Brain pericyte (primary cell): ENCODE measurements at places on chromosomes 16 and 17.

DNA sequence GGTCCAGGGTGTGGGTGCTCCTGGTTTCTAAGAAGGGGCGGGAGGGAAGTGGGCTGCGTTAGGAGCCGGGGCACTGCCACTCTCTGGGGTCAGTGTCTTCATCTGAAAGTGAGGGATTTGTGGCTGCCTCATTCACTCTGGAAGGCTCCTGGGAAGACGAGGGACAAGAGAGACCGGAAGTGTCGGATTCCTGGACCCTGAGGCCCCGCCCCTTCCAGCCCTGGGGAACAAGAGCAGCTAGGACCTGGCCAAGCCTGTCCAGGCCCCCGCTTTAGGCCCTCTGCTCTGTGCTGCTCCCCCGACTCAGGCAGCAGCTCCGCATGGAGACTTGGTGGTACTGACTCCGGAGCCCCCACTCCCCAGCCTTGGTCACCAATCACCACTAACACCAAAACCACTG, 6.5 kb downstream of the LGALS3BP start:
- no peak for DNase-seq

- DNase-seq = no peak
Measured at GRCh38 chr17:8475781-8476180, 40.1 kb downstream of the NDEL1 start.

DNA sequence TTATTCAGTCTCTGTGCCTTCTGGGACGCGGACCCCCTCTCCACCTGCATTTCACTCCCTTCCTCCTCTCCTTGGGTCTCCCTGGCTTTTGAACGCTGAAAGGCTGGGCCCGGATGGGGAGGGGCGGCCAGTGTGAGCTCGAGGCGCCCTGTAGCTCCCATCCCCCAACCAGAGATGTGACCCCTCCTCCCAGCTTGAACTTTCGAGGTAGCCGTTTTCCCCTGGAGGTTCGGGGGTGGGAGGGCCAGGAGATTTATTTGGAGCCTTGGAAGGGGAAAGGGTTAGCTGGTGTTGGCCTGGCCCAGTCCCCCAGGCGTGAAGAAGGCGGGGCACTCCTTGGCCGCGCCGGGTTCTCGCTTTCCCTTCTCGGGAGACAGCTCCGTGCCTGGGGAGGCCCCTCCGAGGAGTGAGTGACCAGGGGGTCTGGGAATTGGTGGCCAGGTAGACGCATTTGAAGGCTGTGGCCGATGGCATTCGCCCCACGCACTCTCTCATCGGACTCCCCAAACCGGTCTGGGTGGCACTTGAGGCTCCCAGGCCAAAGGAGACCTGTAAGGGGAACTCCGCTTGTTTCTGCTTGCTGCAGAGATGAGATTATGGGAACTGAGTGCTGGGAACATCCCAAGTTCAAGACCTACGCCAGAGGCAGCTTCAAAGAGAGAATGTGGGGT, 942 bp downstream of the LDAF1 start:
- no peak for DNase-seq

DNA sequence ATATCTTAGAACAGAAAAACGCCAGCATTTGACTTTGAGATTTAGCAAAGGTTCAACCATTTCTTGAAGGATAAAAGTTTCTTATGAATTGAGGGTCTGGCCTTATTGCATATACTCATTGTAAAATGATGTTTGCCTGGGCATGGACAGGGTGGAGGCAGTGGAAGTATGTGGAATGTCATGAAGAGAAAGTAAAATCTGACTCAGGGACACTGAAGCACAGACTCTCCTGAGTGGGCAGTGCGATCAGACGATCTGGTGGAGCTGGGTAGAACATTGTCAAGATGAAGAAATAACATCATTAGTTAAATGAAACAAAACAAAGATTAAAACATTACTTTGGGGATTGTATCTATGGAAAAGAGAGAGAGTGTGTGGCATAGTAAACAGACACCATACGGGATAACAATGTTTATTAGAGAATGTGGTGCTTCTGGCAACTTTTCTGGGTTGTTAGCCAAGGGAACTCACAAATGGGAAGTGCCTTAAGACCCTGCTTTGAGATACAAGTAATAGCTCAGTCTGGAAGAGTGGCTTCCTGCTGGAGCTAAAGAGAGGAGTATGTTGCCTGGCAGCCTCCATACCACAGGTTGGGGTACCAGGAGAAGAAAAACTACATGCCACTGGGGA, 4.4 kb downstream of the MAP3K3 start:
- no peak for DNase-seq

DNA sequence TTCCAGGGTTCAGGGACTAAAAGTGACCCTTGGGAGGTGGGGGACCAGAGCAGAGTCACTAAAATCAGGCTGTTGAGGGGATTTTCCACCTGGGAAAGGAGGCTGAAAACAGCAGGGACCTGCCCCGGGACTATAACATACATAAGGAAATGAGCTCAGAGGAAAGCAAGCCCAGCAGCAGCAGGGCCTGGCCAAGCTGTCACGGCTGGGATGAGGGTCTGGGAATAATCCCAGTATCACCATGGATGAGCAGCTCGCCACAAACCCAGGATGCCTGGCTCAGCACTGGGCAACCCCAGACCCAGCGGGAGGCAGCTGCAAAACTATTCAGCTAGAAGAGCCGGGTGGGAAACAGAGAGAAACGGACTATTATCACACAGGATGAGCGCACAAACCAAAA, 72.4 kb downstream of the RPH3AL start:
- no peak for DNase-seq

DNA sequence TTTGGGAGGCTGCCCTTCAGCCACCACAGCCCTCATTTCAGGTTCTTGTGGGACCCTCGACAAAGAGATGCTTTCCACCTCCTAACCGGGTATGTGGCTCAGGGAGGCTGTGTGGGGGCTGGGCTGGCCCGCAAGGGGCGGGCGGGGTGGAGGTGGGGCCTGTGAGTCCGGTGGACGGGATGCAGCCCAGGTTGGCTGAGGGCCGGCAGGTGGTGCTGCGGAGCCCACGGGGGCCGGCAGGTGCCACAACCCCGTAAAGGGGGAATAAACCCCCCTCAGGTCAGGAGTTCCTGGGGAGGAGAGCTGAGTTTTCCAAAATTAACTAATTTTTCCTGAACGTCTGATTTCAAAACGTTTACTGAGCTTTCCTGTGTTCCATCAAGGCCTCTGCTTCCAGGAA, 4.9 kb upstream of the CIAO3 start:
- no peak for DNase-seq

GRCh38 chr17:16919663-16920627, 52.0 kb downstream of the TNFRSF13B start:
- no peak for DNase-seq

DNA sequence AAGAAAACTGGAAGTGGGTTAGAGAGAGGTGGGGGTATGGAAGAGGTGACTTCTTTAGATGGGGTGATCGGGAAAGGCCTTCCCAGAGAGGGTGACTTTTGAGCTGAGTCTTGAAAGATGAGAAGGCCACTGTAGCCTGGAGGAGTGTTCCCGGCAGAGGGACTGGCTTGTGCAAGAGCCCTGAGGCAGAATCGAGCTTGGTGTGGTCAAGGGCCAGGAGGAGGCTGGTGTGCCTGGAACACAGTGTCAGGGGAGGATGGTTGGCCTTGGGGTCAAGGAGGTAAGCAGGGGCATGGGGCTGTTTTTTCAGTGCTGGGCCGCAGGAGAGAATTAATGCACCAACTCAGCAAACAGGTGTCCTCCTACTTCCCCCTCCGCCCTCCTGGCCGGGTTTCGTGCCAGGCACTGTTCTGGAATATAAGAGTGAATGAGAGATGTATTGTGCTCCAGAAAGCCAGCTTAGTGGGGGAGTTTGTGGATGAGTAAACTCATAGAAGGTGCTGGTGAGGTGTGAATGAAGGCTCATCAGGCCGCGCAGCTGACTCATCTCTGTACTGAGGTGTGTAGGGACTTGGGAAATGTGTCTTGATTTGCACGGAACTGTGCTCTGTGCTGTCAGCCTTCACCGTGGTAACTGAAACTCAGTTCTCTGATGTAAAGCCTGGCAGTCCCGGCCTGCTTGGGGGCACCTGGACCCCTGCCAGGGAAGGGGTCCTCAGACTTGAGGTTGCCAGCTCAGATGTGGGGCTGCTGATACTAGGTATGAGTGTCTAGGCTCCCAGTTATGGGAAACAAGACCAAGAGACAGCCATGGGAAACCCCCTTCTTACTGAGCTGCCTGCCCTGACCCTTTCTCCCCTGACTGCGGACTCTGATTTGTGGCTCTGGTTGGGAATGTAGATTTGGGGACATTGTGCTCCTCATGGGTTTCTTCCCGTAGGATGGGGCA, 15.3 kb downstream of the KSR1 start:
- no peak for DNase-seq

DNA sequence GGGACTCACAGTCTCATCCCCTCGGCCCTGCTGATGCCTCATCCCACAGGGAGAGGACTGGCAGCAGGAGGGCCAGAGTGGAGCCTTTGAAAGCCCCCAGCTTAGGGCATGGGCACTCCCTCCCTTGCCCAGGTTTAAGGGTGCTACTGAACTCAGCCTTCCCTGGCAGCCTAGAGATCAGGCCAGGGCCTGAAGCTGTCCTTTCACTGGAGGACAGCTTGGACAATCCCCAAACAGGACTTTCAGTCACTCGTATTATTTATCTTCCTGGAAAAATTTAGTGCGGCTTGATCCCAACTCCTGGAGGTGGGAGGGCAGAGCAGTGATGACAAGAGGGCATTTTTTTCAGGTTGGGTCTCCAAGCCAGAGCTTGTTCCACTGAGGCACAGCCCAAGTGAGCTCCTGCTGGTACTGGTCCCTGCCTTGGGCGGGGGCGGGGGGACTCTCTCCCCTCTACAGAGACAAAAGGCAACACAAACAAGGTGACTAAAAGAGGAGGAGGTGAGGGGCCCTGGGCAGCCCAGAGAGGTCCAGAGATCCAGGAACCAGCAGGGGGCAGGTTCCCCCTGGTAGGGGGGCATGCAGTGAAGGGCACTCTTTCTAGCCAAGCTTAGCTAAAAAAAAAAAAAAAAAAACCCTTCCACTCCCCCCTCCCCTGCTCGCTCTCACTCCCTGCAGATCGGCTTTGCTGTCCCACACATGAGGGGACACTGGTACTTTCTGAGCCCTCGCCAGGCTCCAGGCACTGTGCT, 1.7 kb downstream of the ZNF385C start:
- DNase-seq = no peak

- DNase-seq = no peak
Measured at GRCh38 chr16:81523387-81524115, 78.9 kb downstream of the CMIP start.

- DNase-seq = no peak
Measured at GRCh38 chr17:40139566-40140058, 725 bp upstream of the CASC3 start.

DNA sequence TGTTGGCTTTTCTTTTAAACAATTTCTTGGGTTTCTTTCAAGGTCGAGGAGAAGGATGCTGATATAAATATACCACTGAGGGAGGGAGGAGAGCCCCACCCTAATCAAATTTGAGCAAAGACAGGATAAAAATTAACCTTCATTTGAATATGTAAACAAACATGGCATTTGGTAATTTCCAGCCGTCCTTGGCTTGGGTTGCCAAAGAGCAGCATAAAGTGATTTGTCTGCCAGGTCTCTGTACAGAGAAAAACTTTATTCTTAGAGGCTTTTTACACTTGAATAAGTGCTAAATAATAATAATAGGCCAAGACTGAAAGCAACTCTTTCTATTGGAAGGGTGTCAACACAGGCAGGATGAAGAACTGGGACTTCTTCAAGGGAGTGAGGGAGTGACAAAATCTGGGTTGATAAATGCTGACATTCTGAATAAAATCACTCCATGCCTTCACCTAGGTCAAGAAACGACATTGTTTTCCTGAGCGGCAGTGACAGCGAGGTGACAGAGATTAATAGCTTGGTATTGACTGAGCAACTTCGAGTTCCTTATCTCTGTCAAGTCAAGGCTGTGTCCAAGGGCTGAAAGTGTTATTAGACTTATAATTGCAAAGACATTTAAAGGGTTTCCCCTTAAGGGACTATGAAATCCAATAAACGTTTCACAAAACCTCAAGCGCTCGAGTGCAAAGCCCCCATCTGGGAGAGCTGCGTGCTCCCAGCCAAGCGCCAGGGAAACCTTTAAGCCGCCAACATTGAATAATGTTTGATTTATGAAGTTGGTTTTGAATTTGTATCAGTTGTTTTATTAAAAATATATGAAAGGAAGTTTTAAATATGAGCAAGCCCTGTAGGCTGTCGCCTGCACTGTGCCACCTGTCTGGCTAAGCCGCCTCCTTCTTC, 269.5 kb upstream of the N4BP1 start:
- DNase-seq = no peak

GRCh38 chr16:48623304-48624016, 13.5 kb upstream of the N4BP1 start:
- DNase-seq = peak; percentile 41

DNA sequence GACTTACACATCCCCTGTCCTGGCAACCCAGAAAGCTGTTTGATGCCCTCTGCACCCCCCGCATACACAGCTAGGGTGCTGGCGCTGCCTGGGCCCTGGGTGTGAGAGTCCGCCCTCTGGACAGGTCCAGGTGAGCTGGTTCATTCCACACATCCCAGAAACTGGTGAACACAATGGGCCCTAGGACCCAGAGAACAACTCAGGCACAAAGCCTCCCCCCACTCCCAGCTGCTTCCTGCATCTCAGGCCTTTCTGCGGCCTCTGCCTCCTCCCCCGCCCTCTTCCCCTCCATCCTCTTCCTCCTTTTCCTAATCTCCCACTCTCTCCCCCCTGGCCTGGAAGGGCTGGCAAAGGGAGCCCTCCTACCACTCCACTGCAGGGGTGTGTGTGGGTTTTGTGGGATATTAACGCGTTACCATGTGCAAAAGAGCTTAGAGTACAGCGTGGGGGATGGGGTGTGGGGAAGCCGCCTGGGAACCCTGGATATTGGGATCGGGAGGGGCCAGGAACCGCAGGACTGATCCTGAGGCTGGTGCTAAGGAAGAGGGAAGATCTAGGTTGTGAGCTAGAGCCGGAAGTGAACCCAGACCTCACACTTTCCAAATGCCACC, 1.6 kb upstream of the PPP1R9B start:
- peak; percentile 44 for DNase-seq

DNA sequence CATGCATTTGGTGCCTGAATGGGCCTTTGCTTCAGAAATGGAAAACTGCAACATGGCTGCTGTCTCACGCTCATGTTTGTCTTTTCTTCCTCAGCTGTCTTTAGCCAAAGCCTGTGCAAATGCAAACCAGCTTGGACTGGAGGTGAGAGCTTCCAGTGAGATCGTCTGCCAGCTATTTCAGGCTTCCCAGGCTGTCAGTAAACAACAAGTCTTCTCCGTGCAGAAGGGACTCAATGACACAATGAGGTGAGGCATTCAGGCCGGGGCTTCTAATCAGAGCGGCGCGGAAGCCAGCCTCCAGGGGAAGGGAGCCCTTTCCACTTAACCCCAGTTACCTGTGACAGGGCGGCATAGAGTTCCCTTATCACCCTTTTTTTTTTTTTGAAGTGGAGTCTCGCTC, 14.3 kb downstream of the CCNF start:
- no peak for DNase-seq

DNA sequence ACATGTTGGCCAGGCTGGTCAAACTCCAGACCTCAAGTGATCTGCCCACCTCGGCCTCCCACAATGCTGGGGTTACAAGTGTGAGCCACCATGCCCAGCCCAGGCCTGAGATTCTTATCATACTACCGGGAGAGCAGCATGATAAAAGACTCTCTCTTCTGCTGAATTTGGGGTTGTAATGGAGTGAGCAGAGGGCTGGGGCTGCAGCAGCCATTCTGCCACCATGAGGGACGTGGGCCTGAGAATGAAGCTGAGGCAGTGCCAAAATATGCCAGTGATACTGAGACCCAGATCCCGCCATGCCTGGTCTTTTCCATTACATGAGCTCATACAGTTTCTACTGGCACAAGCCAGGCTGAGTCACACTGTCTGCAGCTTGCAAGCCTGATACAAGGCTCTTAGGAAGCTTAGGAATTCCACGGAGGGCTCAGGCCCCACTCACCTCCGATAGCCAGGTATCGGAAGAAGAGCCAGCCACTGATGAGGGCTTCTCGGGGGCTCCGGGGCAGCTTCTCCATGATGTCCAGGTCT, 19.6 kb upstream of the P2RX1 start:
- DNase-seq = no peak

GRCh38 chr17:15038656-15039055, 226.5 kb downstream of the PMP22 start:
- DNase-seq = no peak
